ENCODE measurements at places on chromosomes 4 and X.
A peak's percentile ranks its signal among the peaks of the same experiment; 100 is the strongest.

GRCh38 chr4:81485310-81485980 is 13.7 kb upstream of the RASGEF1B start:
- no peak for DNase-seq

DNA sequence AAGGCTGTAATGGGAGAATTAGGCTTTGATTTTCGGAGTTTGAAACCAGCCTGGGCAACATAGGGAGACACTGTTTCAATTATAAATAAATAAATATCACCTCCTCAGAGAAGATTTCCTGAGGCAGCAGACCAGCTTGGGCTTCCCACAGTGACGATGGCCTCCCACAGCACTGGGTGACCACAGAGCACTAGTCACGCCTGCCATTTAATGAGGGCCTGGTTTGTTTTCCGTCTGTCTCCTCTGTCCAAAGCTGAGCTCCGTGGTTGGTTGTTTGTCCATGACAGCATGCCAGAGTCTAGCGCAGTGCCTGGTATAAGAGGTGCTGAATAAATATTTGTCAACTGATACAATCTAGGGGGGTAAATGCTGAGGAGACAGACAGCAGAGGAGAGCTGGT is 10.4 kb upstream of the PDGFRA start:
- DNase-seq: no peak

DNA sequence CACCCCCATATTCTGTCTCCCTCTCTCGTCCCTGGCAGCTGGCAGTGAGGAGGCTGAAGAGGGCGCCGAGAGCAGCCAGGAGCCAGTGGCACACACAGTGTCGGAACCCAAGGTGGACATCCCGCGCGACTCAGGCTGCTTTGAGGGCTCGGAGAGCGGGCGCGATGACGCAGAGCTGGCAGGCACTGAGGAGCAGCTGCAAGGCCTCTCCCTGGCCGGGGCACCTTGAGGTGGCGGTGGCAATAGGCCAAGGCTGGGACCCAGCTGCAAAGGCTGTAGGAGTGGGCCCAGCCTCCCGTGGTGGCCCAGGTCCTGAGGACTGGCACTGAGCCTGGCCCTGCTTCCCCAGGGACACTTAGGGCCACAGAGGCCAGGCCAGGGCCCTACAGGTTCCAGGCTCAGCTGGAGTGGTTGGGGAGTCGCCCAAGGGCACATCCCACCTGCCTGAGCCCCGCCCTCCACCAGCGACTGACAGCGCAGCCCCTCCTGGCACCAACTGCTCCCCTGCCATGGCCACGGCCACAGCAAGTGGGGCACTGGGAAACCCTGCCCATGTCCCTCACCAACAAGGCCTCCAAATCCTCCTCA is 13.9 kb downstream of the SASH3 start:
- no peak for DNase-seq

- DNase-seq: no peak
Measured at GRCh38 chrX:128543114-128543513, 490.9 kb upstream of the ACTRT1 start.

DNA sequence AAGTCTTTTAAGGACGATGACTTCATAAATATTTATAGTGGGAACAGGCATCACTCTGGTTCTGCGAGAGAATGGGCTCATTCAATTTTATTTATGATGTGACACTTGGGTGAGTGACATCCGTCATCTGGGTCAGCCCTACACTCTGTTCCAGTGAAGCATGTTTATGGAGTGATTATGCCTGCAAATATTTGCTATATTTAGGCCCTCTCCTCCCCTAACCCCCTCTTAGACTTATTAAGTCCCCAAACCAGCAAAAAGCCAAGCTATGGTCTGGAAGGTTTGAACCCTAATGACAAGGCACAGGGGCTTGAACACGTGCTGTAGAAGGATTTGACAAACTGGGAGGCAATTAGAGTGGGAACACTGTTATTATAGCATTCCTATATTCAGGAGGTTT is 55.9 kb downstream of the C4orf51 start:
- no peak for DNase-seq

GRCh38 chr4:59247032-59247431 is 1953.1 kb upstream of the ADGRL3 start:
- peak; percentile 10 for DNase-seq

DNA sequence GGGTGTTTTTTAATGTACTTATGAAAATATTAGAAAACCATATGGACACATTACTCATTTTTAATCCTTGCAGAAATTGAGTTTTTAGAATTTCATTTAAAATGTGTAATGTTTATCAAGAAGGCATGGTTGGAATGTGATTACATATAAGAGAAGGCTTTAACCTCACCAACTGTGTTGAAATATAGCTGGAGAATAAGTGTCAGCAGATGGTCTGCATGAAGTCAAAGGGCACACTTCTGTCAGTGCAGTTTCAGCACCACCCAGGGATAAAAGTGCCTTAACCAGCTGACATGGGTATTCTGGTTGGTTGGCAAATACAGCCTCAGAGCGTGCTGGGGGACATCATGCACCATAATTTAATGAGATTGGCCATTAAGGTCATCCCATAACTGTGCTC is 21.2 kb upstream of the ANTXR2 start:
- DNase-seq: no peak

- no peak for DNase-seq
Measured at GRCh38 chr4:120062663-120063195, 3.9 kb downstream of the MAD2L1 start.

All from HAP-1 (cell line).